Lung (tissue), 17 donors: ENCODE measurements at places on chromosomes 2 and 18.
A peak's percentile ranks its signal among the peaks of the same experiment; 100 is the strongest.

GRCh38 chr2:145256551-145256950, 736.6 kb upstream of the ZEB2 start:
- peak; percentile 50 for DNase-seq

GRCh38 chr2:74835831-74836674, 2.1 kb downstream of the HK2 start:
- peak; percentile 44 for DNase-seq

GRCh38 chr2:135840601-135841000, 3.6 kb upstream of the LCT start:
- DNase-seq = peak; percentile 12

- DNase-seq = no peak
Measured at GRCh38 chr2:75928093-75928492, 217.4 kb upstream of the GCFC2 start.

- no peak for DNase-seq
Measured at GRCh38 chr2:68230241-68231060, 21.9 kb downstream of the PPP3R1 start.

GRCh38 chr18:31538837-31539236, 40.9 kb downstream of the DSG2 start:
- DNase-seq = no peak

- no peak for DNase-seq
Measured at GRCh38 chr2:96315400-96316071, 9.6 kb upstream of the ITPRIPL1 start.

GRCh38 chr18:55440988-55441387, 147.0 kb downstream of the TCF4 start:
- DNase-seq = no peak

DNA sequence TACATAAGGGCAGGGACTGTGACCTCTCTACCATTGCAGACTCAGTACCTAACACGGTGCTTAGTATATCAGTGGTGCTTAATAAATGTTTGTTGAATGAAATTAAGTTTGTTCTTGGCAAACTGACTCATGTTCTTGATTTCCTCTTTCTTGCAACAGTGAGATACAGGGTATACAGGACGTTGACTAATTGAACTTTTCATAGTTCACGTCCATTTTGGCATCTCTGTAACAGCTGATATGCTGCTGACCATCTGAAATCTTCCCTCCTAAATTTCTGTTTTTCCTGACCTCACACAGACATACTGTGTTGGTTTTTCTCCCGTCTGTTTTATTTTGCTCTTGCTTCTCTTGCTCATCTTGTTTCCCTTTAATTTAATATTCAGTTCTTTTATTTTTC, 44.2 kb downstream of the LHCGR start:
- no peak for DNase-seq

DNA sequence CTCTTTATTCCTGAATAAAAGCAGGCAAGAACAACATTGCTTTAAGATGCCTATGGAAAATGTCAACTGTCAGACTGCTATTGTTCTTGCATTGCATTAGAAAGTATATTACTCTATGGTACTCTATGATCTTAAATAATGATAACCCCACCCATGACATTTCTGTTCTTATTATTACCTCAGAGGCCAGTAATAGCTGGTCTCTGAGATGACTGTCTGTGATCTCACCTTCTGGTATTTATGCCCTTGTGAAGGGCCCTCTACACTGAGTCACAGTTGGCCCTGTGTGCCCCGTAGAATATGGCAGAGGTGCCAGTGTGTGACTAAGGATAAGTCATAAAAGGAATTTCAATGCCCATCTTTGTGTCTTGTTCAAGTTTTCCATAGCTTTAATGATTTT, 61.0 kb downstream of the SPP2 start:
- DNase-seq = no peak

DNA sequence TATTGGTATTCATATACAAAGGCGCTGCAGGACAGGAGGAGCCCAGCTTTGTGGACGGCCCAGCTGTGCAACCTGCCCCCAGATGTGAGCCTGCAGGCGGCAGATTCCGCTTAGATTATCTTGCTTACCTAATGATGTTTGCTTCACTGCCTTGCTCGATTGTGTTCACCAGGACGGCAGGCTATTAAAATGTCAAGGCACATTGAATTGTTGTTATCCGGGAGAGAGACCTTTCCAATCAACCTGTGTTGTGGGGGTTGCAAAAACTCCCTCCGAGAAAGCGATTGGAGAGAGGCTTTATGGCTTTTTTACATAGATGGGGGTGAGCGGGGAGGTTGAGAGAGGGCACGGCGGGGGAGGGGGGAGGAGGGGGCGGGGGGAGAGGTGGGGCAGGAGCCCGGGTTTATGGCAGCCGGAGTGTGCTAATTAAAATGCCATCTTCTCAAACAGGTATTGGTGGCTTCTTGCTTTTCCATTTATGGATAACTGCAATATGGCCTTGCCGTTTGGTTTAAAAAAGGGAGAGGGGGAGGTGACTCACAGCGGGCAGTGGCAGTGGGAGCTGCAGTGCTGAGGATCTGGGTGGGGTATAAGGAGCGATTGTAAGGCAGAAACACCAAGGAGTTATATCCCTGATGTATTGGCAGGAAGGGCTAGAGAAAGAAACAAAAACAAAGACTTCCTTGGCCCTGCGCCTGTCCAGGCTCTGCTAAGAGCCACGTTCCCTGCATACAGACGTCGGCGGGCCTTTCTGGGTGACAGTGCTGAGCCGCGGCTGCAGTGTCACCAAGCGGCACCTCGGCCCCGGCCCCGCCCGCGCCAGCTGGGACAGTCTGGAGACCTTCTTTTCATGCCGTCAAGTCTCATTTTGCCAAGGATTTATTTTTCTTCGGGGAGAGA, 97.2 kb downstream of the INSIG2 start:
- DNase-seq = peak; percentile 80

- DNase-seq = peak; percentile 37
Measured at GRCh38 chr2:84865181-84865783, 15.6 kb downstream of the TRABD2A start.

DNA sequence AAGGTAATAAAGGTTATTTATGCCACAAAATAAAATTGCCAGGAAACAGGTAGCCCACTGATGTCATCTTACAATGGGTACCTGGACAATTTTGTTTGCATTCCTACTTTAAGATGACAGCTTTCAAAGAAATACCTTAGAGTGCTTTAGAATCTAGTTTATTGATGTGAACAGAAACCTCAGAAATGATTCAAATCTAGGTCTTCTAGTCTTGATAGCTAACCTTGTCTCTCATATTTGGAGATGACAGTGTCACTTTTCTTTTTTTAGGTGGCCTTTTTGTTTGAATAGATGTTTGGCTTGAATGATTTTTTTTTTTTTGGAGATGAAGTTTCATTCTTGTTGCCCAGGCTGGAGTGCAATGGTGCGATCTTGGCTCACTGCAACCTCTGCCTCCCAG, 69.1 kb downstream of the PIK3C3 start:
- no peak for DNase-seq

DNA sequence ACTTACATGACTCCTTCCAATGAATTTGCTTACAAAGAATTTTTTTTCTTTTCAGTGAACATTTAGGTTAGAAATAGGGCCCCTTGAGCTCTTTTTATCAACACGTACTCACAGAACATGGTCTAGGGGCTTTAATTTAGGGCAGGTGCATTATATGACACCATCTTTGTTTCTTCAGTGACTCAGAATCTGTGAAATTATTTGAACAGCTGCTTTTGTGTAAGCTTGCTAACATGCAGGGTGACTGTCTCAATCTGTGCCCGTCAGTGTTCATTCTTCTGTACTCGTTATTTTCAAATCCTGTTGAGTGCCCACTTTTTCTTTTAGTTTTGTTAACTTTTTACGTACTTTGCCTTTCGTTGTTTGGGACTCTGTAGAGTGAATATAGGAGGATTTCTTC, 52.8 kb upstream of the CABYR start:
- DNase-seq = no peak

DNA sequence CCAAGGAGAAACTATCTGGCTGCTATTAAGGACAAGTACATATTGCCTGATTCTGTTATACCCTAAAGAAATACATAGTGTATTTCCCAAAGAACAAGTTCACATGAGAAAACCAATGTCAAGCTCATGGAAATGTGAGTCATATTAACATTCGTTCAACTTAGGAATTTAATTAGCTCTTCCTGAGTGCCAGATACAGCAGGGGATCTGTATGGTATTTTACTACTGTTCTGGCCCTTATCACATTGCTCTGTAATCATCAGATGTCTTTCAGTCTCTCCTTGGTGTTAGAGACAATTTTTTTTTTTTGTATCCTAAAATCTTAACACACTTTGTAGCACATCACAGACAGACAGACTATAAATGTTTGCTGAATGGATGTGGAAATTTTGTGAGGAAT, 395.0 kb upstream of the CRIM1 start:
- DNase-seq = no peak

- DNase-seq = no peak
Measured at GRCh38 chr18:55838319-55838718, 250.3 kb upstream of the TCF4 start.

DNA sequence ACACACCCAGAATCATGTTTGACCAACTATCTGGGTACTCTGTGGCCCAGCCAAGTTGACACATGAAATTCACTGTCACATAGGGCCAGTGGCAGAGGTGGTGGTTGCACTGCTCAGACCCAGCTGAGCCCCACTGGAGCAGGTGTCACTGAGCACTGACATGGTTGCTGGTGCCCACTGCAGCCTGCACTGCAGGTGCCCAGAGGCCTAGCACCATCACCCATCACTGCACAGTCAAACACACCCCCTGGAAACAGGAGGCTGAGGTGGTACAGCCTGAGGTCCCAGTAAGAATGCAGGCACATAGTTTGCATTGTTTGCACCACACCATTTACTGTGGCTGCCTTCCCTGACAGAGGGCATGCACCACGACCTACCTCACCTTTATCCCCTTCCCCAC, 278.7 kb upstream of the MGAT5 start:
- no peak for DNase-seq

GRCh38 chr2:178881075-178881474, 73.9 kb upstream of the TTN start:
- no peak for DNase-seq

- DNase-seq = no peak
Measured at GRCh38 chr18:48336332-48336731, 72.9 kb downstream of the ZBTB7C start.

DNA sequence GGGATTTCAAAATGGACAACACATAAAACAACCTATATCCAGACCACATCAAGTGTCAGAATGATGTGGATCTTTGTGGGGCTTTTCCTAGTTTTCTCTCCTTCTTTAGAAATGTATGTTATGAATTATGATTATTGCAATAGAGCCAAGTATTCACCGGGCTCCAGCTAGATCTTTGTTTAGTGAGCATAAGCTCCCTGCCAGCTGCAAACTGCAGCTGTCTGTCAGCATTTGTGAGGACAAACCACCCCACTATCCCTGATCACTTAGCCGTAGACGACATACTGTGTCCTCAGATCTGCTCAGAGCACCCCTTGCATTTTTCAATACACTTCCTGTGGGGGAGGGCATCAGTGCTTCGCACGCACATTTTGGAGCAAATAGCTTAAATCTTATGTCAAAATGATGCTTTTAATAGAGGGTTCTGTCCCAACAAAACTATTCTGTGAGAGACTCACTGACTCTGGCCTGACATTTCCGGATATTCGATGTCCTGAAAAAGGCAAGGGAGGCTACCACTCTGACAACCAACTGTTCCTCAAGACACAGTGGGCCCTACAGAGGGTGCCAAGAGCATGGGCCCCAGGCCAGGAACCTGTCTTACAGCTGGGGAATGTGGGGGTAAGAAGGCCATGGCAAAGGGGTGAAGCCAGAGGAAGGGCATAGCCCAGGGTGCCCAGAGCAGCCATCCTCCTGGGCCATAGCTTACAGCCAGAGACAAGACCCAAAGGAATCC, 346.0 kb downstream of the ARHGAP15 start:
- DNase-seq = peak; percentile 67

DNA sequence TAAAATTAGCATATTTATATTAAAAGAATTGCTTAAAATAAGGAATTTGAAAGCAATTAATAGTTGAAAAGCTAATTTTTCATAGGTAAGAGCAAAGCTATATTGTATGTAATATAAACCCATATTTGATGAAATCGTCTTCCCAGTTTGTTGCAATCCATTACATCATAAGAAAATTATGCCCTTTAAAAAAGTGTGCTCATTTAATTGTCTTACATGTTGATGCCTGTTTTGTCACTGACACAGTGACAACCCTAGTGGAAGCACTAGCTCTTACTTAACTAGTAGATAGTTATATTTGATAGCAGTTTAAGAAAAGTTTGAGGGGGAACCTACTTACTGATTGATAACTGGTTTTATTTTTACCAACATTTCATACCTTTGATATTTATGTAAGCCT, 30.0 kb upstream of the IL18RAP start:
- no peak for DNase-seq

- DNase-seq = no peak
Measured at GRCh38 chr18:71902482-71902881, 641.7 kb downstream of the CBLN2 start.

- no peak for DNase-seq
Measured at GRCh38 chr2:60432035-60432601, 121.3 kb downstream of the BCL11A start.

GRCh38 chr2:200021449-200022114, 66.2 kb downstream of the MAIP1 start:
- DNase-seq = no peak

DNA sequence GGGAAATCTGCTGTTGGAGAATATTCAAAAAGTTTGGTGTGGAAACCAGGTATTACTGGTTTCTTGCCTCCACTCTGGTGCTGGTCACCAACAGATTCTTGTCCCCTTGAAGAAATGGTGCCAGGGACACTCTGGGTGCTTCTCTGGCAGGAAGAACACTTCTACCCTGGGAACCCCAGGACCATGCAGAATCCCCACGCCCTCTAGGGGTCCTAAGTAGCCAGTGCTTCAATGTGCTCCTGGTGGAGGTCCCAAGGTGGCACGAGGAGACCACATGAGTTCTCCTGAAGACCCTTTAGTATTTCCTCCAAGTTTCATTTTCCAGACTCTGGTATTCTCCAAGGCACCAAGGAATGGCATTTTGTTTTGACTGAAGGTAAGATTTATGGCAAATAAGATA, 380.6 kb downstream of the TSN start:
- DNase-seq = no peak

- DNase-seq = no peak
Measured at GRCh38 chr18:68406761-68407160, 308.1 kb downstream of the TMX3 start.
